ENCODE measurements at places on chromosomes 6 and 20.

DNA sequence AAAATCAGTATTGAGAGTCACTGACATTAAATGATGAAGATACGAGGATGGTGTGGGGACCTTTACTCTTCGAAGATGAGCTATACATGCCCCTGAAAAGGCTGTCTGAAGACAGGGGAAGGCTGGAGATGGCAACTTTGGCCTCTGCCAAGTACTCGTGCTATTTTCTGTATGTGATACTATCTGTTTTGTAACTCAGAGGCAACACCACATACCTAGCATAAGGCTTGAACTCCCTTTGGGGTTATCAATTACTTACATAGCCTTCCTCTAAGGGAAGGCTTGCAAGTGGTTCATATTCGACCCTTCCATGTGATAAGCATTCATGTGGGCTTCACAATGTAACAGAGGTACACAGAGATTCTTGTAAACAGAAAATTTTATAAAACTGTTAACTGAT, 68.7 kb upstream of the FBXO30 start:
- no peak for DNase-seq

- DNase-seq, result no peak
Observed at GRCh38 chr20:14220986-14221385, 116.4 kb downstream of the FLRT3 start.

DNA sequence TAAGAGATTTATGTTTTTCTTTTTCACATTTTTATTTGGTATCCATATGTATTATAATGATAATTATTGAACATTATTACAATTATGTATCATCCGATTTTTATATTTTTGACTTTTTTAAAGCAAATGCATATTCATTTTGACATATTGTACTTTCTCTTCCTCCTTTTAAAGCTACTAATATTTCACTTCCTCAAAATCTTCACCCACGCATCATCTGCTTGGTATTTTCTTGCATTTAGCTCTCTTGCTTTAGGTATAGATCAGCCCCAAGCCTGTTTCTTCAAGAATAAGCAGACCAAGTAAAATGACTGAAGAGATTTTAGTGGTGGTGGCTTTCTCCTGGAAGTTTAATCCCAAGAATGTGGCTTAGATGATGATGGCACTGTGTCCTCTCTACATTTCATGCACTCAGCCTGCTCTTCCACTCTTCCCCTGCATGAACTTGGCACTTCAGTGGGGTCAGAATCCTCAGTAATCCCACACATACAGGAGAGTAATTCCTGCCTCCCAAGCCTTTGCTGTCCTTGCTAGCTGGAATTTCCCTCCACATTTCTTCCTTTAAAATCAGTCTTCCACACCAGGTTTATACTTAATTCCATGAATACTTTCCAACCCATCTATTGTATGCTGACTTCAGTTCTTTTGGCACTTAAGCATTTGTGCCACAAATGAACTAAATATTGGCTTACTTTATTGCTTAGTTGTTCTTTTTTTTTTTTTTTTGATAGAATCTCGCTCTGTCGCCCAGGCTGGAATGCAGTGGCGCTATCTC, 8.2 kb downstream of the NCOA7 start:
- DNase-seq, result no peak

GRCh38 chr20:16222859-16223411, 350.3 kb downstream of the KIF16B start:
- no peak for DNase-seq

- DNase-seq, result no peak
Observed at GRCh38 chr6:7894262-7895124, 16.1 kb downstream of the TXNDC5 start.

DNA sequence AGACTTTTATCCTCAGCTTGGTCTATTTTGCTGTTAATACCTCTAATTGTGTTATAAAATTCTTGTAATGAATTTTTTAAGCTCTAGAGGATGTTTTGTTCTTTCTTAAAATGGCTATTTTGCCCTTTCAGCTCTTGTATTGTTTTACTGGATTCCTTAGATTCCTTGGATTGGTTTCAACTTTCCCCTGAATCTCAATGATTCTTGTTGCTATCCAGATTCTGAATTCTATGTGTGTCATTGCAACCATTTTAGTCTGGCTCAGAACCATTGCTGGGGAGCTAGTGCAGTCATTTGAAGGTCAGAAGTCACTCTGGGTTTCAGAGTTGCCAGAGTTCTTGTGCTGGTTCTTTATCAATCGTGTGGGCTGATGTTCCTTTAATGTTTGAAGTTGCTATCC, 37.1 kb downstream of the OTOR start:
- DNase-seq, result no peak

- DNase-seq, result no peak
Observed at GRCh38 chr6:25606151-25606550, 45.9 kb upstream of the SCGN start.

- no peak for DNase-seq
Observed at GRCh38 chr6:125183391-125183790, 29.8 kb downstream of the TPD52L1 start.

DNA sequence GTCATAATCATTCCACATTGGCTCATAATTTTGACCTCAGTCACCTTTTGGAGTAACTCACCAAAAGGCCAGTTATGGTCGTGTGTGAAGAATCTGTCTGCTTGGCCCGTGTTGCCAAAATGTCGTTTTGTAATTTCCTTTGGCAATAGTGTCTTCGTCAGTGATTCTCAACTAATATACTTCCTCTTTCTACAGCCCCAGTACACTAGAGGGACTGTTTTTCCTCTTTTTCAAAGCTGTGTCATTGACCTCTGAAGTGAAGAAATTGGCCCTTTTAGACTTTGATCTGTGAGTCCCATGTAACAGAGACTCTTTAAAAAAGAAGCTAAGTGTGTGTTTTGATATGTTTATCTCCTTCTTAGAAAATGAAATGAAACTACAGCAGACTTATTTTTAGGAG, 5.2 kb downstream of the FOXO3 start:
- no peak for DNase-seq

DNA sequence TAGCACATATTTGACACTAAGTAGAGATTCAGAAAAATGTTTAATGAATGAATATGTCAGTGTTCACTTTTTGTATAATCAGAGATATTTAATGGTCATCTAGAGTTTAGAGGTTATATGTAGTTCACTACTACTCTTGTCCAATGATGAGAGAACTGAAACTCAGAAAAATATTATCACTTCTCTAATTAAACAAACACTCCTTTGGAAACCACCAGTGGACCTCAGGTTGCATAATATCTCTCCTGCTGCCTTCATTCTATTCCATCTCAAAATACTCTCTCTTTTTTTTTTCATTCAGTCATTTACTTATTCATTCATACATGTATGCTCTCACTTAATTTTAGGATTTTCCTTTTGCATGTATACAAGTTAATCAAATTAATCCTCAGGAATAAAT, 423.1 kb upstream of the RNF217 start:
- no peak for DNase-seq

DNA sequence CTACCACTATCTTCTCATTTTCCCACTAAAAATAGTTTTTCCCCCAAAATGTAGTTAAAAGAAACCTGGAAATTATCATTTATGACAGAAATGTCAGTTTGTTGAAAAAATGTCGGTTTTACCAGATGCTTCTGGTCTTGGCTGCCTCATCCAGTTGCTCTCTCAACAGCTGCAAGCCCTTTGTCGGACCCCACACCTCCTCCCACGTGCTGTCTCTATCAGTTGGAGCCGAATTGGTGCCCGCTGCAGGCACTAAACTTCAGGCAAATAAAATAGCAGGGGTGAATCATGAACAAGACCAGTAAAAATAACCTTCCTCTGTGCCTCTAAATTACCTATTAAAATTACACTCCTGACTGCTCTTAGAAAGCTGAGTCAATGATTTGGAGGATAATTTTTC, 129.5 kb upstream of the CEP162 start:
- no peak for DNase-seq

GRCh38 chr20:45087814-45088213, 13.1 kb downstream of the KCNS1 start:
- DNase-seq, result no peak

DNA sequence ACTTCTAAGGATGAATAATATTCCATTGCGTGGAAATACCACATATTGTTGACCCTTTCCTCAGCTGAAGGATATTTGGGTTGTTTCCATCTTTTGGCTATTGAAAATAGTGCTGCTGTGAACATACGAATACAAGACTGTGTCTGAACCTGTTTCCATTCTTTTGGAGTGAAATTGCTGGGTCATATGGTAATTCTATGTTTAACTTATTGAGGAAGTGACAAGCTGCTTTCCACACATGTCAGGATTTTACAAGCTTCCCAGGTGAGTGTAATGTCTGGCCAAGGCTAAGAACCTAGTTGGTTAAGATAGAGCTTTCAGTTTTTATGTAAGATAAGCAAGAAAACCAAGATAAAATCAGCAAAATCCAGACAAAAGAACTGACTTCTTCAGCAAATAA, 48.8 kb downstream of the PPP1R3G start:
- no peak for DNase-seq

GRCh38 chr20:31630187-31630790, 7.4 kb upstream of the COX4I2 start:
- DNase-seq, result no peak

DNA sequence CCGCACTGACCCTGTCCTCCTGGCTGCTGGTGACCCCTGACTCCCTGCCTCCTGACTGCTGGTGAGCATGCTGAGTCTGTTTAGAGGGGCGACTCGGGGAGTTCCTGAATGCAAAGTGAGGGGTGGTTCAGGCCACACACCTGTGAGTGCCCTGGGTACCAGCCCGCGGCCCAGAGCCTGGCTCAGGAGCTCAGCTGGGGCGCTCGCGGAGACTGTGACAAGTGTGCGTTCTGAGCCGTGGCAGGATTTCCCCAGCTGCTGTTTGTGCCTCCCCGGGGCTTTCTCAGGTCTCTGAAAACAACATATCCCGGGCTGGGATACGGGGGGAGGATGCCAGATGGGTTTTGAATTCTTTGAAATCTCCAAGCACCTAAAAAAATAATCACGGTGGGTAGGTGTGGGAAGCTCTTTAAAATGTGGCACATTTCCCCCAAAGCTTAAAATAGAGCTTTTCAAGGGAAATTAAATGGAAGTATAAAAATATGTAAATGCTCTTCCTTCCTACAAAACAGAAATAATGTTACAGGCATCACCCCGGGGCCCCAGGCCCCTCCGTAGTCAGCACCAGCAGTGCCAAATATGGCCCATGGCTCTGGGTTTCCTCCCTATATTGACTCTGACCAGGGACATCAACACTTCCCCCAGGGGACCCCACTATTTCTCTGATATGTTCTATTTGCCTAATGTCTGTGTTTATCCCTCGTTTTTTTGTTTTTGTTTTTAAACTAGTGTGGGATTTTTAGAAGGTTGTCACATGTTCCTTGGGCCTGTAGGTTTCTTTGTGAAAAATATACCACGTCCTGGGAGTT, 49.9 kb upstream of the TAGAP start:
- no peak for DNase-seq

GRCh38 chr6:111590209-111590980, 15.3 kb downstream of the TRAF3IP2 start:
- no peak for DNase-seq

- DNase-seq, result no peak
Observed at GRCh38 chr20:14067603-14068002, 72.3 kb downstream of the MACROD2 start.

DNA sequence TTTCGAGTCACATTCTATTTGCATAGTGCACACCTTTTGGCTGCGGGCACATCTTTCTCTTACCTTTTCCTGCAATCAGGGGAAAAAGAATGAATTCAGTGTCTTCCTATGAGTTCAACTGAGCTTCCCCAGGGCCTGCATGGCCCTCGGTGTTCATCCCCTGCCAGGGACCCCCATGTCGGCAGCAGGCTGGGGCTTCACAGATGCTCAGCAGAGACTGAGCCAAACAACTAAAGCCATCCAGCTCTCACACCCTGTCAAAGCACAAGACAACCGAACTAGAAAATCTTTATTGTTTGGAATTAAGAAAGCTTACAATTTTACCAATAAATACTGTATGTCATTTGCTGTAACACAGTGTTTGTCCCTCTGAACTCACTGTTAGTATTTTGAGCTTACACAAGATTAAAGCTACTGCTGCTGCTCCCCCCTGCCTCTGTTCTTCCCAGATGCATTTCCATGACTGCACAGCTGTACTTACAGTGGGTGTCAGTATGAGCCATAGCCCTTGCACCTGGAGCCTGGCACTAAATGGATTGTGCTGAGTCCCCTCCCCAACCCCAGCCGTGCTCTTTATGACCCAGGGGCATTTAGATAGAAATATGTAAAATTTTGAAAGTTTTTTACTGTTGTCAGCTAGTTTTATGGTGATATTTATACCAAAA, 205.8 kb downstream of the TMEM242 start:
- DNase-seq, result no peak

GRCh38 chr20:30811885-30812671, 445.4 kb upstream of the DEFB115 start:
- no peak for DNase-seq

DNA sequence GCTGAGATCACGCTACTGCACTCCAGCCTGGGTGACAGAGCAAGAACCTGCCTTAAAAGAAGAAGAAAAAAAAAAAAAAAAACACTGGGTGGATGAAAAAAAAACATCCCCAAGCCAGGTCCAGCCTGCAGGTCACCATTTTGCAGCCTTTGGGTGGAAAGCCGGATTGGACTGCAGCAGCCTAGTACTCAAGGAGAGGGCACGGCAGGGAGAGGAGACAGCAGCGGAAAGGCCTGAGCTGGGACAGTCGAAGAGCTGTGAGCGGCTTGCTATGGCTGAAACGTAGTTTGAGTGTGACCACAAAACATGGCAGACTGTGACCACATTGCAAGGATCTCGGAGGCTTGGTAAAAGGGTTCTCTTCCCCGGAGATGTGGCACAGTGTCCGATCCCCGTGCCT, 173.0 kb downstream of the NFATC2 start:
- no peak for DNase-seq

DNA sequence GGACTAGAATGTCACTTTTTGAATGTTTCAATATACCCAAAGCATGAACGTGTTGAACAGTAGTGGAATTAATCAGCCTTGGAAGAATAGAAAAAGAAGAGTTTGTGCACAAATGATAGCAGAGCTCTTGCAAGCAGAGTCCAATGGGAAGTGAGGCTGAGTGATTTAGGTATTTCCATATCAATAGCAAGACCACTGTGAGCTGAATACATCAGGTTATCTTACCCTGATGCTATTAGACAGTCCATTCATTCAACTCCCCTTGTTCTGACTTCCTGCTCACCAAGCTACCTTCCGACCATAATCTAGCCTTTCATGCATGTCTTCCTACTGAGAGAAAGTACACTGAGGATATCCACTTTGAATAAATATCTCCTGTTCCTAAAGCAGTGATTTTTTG, 349.2 kb upstream of the RNF217 start:
- no peak for DNase-seq

DNA sequence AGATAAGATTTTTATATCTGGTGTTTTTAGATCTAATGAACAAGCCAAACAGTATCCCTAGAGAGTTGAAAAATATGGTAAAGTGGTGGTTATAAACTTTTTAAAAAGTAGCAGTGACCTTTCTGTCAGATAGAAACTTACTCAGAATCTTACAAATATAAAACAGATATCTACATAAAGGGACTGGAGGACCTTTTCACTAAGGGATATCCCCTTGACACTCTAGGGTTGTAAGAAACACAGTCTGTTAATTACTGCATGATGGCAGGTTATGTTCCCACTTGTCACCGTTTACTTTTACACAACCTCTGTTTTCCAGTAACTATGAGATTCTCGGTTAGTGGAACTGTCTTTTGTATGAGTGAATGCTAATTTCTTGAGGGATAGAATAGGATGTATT, 11.5 kb downstream of the CFAP206 start:
- no peak for DNase-seq

- DNase-seq, result no peak
Observed at GRCh38 chr6:157693867-157694266, 129.2 kb upstream of the SNX9 start.

GRCh38 chr6:53241938-53242337, 93.3 kb upstream of the GCM1 start:
- no peak for DNase-seq

- no peak for DNase-seq
Observed at GRCh38 chr20:9218531-9218961, 149.7 kb downstream of the PLCB4 start.

- DNase-seq, result no peak
Observed at GRCh38 chr6:7224731-7225130, 88.3 kb downstream of the SSR1 start.

Data from stimulated activated CD8-positive, alpha-beta memory T cell treated with anti-CD3 and anti-CD28 coated beads, Interleukin-4, amount 100 ng/mL, for 4 hours (primary cell).